ENCODE measurements at places on chromosomes 2 and 18.
A peak's percentile ranks its signal among the peaks of the same experiment; 100 is the strongest.

GRCh38 chr2:31802711-31803110 lies 208.1 kb downstream of the MEMO1 start:
- DNase-seq: no peak

DNA sequence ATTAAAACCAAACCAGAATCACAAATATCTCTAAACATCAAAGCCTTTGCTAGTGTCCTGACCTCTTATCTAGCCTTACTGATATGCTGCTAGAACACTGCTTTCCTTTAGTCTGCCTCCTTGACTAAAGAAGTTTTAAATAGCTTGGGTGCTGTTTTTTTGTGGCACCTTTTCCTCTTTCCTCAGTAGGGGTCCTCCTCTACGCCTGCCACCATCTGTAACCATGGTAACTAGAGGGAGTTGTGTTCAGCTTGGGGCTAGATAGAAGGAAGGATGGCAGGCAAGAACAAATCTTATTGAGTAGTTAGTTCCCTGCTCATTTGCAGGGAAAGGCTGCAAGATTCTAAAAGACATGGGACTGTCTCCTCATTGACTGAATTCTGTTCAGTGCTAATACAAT lies 86.0 kb downstream of the TAF4B start:
- no peak for DNase-seq

GRCh38 chr2:122168799-122169198 lies 413.3 kb downstream of the TSN start:
- no peak for DNase-seq

DNA sequence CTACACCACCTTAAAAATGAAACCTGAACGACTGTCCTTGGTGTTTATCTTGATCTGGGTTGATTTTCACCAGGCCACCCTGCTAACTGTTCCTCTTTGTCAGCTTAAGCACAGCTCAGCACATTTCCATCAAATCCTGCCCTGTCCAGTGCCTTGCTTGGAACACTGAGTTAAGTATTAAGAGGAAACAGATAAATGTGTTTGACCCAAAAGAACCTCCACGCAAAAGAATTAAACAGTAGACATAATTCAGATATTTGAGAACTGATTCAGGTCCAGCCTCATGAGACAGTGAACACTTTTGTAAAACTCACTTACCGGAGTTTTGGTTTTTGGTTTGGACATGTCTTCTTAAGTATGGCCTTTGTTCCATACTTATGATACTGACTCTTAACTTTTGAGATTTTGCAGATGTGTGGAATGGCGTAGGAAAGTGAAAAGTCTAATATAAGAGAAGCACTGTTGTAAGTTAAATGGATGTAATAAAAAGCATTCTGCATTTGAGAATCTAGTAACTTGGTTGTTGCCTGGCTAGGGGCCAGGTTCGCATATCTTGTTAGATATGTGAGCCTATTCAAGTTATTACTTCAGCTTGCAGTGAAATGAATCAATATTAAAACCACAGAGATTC lies 88.9 kb upstream of the SERPINE2 start:
- DNase-seq: no peak

DNA sequence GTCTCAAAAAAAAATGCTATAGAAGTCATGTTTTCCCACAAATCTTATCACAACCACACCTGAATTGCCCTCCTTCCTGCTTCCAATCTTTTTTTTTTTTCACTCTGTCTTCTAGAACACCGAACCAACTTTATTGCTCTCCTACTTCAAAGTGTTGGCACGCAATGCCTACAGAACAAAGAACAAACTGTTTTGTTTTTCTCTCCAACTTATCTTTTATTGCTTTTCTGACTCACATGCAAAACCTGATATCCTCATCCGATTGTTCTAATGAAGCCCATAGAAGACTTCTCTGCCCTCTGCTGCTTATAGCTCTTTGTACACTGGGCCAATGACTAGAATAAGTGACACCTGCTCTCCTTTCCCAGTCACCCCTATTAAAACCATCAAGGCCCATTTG lies 602.8 kb downstream of the EPHA4 start:
- no peak for DNase-seq

- DNase-seq: no peak
Measured at GRCh38 chr18:48824231-48824970, 126.4 kb downstream of the SMAD7 start.

GRCh38 chr2:20675701-20676352 lies 8.9 kb downstream of the GDF7 start:
- DNase-seq: no peak

DNA sequence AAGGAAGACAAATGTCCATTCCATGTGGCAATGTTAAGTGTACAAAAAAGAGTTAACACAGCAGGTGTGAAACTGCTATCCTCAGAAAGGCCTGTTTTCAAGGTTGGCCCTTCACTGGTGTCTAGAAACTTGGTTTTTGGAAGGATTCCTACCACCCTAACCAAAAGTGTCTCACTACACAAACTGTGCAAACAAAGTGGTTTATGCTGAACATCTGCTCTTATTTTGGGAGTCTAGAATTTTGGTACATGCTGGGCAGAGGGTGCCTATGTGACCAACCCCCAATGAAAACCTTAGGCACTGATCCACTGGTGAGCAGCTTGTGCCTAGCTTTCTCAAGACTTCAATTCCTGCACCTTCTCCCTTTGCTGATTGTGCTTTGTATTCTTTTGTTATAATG lies 14.3 kb downstream of the GFPT1 start:
- DNase-seq: no peak

DNA sequence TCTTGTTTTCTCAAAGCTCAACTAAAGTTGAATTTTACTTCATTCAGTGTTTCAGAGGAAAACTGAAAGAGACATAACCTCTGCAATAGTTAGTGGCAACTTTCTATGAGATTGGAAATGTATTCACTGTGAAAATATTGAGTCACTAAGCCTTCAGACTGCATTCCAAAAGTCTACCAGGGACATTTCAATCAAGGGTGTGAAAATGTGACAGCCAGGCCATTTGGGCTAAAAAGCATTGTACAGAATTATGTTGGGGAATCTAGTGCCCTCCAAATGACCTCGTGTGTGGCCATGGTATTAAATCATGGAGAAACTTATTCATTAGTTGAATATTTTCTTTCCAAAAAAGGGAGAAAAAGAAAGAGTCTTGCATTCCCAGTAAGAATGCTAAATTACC lies 251.9 kb downstream of the GRB14 start:
- no peak for DNase-seq

- no peak for DNase-seq
Measured at GRCh38 chr18:6444466-6445228, 29.9 kb upstream of the L3MBTL4 start.

DNA sequence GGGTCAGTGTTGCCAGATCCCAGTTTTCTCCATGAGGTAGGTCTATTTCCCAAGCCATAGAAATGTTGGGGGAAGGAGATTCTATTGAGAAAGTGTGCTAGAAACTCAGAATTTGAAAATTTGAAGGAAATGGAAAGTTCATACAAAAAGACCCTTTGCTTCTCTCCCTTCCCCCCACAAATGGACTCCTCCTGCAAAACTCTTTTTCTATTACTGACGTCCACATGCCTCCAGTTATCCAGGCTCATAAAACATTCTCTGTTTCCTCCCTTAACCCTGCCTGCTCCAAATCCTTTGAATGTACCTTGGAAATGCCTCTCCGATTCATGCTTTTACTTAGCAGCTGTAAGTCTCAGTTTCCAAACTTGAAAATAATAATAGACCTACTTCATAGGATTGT lies 237.5 kb upstream of the TNP1 start:
- DNase-seq: no peak

- DNase-seq: peak; percentile 41
Measured at GRCh38 chr2:227890495-227891079, 19.2 kb downstream of the DAW1 start.

DNA sequence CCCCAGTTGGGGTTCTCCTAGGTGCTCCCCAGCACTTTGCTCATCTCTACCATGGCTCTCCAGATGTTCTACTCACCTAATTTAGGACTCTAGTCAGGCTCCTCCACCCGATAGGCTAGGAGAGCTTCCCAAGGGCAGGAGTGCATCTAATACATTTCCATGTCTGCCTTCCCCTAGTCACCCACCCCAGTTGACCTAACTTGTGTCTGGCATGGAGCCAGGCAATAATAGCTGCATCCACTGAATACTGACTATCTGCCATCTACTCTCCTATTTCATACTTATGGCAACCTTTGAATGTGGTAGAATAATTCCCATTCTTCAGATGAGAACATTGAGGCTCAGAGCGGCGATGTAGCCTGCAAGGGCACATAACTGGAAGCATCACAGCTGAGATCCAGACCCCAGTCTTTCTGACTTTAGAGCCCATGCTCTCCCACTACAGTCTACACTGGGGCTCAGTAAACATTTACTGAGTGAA lies 71.8 kb upstream of the YWHAQ start:
- no peak for DNase-seq

- no peak for DNase-seq
Measured at GRCh38 chr2:45814488-45814887, 163.0 kb downstream of the PRKCE start.

- no peak for DNase-seq
Measured at GRCh38 chr2:206002440-206002839, 83.5 kb downstream of the INO80D start.

GRCh38 chr2:158313734-158314133 lies 142.8 kb downstream of the CCDC148 start:
- no peak for DNase-seq

- DNase-seq: no peak
Measured at GRCh38 chr2:85892216-85892944, 3.6 kb upstream of the ST3GAL5 start.

- DNase-seq: no peak
Measured at GRCh38 chr2:9103663-9104277, 100.3 kb upstream of the MBOAT2 start.

- peak; percentile 9 for DNase-seq
Measured at GRCh38 chr2:221465776-221466175, 106.3 kb downstream of the EPHA4 start.

DNA sequence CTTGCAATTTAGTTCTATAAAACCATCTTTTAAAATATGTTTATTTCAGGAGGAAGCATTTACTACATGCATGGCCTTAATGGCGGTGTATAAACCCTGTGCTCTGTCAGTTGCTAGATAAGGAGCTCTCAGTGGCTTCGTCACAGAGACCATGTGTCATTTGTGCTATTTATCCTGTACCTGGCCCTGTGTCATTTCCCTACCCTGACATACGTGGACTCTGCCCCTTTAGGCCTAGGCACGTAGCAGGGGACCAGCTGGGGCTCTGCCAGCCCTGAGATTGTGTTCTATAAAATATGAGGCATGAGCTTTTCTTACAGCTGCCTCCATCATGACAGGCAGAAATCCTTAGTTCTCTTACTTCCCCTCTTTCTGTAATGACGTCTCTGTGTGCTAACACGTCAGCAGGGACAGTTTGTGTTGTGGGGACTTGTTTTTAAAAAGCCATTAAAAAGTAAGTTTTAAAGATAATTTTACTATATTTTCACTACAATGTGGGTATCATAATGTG lies 88.0 kb downstream of the ITGB1BP1 start:
- no peak for DNase-seq

DNA sequence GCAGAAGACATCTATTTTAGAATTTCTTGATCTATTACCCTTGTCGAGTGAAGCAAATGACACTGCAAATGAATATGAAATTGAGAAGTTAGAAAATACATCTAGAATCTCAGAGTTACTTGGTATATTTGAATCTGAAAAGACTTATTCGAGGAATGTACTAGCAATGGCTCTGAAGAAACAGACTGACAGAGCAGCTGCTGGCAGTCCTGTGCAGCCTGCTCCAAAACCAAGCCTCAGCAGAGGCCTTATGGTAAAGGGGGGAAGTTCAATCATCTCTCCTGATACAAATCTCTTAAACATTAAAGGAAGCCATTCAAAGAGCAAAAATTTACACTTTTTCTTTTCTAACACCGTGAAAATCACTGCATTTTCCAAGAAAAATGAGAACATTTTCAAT lies 370.4 kb downstream of the XIRP2 start:
- DNase-seq: no peak

DNA sequence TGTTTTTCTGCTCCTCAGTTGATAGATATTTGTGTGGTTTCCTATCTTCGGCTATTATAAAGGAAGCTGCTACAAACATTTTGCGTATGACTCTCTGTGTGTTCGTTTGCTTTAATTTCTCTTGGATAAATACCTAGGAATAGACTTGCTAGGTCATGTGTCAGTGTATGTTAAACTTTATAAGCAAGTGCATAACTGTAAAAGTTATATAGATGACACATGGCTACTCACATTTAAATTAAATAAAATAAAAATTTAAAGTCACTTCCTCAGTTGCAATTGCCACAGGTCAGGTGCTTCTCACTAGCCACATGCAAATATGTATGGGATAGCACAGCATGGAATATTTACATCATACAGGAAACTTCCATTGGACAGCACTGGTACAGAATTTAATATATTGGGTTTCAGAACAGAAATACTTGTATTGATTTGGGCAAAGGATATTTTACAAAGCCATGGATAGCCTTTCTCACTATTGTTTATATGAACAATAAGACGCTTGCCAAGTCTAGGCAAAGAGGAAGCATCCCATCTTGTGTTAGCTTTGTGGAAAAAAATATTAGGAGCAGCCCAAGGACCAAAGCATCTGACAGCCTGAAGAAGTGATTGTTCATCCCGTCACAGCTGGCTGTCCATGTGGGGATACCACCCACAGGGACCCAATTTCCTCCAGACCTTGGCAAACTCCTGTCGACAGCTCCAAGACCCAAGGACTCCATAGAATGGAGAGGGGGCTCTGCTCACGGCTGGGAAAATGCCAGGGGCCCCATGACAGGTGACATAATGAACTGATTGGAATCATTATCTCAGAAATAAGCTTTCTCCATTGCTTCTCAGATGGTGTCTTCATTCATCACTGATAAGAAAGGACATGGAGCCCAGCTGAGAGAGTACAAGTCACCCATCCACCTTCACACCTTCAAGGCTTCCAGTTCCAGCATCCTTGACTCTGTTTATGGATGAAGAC lies 196.7 kb downstream of the SH3BP4 start:
- no peak for DNase-seq

DNA sequence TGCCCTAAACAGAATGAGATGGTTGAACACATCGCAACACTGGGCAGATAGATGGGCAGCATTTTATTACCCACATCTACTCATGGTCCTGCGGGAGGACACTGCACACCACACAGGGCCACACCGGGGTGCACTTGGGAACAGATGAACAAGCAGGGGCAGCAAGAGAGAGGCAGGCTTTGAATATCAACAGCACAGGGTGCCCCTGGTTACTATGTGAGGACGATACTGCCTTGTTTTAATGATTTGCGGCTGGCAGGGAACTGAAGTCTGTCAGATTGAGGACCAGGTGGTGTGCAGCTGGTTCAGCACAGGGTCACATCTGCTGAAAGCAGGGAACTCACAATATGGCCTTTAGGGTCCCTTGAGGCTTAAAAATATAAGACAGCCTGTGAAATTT lies 195.7 kb downstream of the PIEZO2 start:
- no peak for DNase-seq

- no peak for DNase-seq
Measured at GRCh38 chr2:201579536-201579935, 63.8 kb downstream of the TMEM237 start.

Measured in CD4-positive, alpha-beta T cell treated with Interleukin-12 subunit alpha and Interleukin-12 subunit beta, for 1 hour (primary cell).